ENCODE measurements at places on chromosomes 13 and 19. TPM values are rescaled to one million over a fixed set of nuclear protein-coding genes. Genes with fewer than 3 reads are reported as not detected.
A peak's percentile ranks its signal among the peaks of the same experiment; 100 is the strongest.

GRCh38 chr13:91539286-91540157, 141.1 kb downstream of the GPC5 start:
- no peak for DNase-seq

DNA sequence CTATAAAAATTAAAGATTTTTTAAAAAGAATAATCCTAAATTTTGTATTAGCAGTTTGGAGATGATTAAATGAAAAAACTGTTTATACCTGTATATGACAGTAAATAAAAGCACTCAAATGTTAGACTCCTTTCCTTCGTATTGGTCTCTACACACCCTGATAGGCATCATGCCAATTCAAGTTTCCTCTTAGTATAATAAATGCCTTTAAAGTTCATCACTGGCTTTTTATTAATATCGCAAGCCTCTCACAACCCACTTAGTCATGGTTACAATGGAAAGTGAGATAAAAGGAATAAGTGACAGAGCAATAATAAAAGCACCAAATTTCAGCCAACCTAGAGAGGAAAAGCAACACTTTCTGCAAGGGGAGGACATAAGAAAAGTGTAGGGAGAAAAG, 102.2 kb downstream of the PIBF1 start:
- DNase-seq = no peak

DNA sequence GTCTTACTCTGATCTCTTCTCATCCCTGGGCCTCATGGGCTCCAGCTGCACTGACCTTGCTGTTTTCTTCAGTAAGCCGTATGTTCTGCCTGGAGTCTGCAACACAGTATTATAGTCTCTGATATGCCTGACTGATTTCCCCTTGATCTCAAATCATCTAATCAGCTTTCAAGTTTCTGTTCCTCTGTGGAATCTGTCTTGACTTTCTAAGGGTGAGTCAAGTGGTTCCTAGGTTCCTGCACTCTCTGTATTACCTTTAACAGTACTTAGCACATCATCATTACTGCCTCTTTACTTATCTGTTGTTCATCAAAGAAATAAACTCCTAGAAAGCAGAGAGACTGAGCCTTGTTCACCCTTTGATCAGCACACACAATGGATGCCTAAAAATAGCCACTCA, 350.7 kb downstream of the LMO7 start:
- no peak for DNase-seq

DNA sequence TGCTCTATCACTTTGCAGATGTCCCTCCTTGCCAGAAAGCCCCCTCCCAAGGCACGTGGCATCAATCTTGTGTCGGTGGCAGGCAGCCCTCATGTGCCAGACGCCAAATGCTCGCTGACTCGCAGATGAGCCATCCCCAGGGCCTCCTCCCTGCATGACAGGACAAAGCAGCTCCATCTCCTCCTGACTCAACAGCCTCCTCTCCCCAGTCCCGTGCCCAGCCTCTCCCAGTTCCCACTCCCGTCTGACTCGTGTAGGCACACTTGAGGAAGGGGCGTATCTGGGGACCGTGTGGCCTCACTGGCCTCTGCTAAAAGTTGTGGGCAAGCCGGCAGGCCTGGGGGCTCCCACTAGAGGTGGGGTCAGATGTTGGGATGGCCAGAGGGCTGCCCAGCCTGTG, 133.6 kb downstream of the STK24 start:
- no peak for DNase-seq

DNA sequence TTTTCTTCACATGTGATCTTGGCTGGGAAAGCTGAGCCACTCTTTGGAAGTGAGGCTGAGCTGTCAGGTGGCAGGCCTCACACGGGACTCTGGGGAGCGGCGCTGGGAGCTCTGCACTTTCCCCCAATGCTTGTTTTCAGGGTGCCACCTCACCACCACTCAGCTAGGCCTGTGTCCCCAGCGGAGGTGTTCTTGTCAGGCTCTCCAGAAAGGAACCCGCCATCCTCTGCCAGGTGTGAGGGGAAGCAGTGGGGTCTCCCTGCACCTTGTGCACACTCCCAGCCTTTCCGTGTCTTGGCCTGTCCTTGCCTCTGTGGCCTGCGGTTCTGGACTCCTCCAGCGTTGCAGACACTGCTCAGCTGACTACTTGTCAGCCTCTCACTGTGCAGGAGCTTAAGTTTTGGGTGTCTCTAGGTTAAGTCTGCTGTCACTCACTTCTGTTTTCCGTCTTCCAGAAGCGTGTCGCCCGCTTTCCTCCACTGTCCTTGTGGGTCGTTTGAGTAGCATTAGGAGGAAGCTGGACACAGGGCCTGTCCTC, 51.9 kb downstream of the GGACT start:
- no peak for DNase-seq

DNA sequence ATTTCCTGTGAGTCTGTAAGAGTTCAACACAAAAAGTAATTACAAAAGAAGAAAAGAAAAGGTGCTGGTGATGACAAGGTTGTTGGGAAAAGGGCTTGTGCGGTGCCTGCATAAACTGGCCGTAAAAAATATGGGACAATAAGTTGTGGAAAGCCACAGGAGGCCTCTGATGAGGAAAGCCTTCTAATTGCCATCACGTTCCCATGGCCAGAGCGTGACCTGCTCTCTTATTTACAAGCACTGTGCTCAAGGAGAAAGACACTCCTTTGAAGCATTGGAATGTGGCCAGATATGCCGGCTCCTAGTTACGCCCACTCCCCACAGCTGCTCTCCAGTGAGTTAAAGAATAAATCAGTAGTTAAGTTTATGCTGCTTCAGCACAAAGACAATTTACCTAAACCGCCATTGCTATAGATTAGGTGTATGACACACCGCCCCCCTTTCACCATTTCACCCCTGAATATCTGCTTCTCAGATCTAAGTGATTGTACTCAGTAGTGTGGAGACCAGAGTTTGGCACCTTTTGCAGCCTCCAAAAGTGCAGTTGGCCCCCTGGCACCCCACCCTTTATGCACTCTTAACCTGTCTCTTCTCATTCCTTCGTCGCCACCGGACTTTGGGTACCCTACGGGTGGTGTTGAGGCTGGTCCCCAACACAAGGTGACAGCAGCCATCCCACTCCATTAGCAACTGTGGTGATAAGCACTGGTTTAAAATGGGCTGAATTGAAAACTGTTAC, 8.1 kb upstream of the PGLYRP1 start:
- no peak for DNase-seq

SPRED3 gene
- 0.95 TPM for total RNA-seq

DNA sequence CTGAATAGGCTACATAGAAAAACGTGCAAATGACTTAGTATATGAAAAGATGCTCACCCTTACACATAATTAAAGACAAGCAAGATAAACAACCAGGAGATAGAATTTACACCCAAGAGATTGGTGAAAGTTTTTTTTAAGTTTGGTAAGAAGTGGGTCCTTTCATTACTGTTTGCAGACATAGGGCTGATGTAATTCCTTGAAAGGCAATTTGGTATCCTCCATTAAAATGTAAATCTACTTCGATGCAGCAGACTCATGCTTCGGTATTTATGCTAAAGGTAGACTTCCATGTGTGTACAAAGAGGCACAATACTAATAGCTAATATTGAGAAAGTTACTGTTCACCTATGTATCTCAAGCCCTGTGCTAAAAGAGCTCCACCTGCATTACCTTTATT, 33.5 kb downstream of the CNMD start:
- DNase-seq = no peak

DNA sequence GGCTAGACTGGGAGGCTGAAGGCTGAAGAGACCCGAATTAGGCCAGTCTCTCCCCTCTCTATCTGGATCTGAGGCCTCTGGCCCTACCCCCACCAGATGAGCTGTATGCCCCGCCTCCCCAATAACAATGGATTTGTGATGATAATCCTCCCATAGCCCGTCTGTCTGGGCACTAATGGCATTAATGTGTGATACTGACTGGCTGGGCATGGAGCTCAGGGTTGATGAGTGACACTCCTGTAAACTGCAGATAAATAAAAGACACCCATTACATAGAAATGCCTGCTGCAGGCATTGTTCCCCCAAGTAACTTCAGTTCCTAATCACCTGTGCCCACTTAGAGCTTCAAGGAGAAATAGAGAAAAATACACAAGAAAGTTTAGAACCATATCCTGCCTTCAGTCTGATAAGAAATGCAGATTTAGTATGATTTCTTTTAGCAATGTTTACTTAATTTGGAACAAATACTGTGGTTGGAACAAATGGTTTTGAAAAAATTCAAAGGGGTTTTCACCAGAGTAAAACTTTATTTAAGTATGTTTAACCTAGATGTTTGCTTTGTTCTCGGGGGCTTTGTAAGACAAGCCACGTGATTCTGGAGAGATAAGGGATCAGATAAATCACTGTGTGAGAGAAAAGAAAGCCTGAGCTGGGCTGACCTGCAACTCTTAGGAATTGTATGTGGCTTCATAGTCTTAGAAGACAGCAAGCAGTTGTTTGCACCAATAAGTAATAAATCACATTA, 60.3 kb downstream of the TNFRSF19 start:
- DNase-seq = no peak

GRCh38 chr13:54367639-54368271, 1339.1 kb downstream of the OLFM4 start:
- DNase-seq = no peak

DNA sequence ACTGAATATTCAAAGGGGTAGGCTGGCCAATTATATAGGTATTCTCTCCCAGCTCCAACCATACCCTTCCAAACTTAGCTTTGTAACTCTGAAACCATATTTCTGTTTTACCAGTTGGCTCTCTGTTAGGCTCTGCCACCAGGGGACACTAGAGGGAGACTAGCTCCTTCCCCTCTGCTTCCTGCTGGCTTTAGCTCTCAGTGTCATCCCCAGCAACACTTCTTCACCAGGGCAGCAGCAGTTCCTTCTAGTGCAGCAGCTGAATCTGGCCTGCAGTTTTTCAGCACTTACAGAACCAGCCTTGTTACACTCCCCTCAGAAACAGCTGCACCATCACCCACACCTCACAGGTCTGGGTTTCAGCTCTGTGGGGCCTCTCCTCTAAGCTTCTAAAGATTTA, 51.0 kb upstream of the DOCK9 start:
- peak; percentile 60 for DNase-seq

DNA sequence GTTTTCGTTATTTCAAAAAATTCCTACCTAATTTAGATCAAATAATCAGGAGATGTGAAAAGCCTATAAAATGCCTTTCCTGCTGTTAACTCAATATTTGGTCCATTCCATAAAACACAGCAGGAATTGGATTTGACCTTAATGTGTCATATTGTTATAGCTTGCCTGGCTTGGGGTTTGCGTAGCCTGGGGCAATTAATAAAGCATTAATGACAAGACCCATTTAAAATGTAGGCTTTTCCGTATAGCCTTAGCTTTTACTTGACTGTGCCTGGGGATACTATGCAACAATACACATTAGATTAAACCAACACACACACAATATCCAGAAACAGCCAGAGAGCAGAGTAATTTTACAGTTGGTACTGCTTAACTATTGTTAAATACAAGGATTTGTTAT, 117.2 kb upstream of the MAB21L1 start:
- no peak for DNase-seq

TGFBR3L gene
- 0.18 TPM for total RNA-seq

DNA sequence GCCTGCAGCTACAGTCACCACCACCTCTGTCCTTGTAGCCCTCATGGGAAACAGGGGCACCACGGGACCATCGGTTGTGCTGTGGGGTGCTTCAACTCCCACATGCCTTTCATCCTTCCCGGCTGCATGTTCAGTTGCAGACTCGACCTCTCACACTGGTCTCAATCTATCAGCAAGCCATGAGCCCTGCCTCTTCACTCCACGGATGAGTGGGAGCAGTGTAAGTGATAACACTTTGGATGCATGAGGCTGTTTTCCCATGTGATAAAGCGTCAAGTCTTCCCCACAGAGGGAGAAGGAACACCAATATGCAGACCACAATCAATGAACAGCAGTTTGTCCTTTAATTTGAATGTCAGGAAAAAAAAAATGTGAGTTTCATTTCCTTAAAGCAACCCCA, 12.2 kb downstream of the SERP2 start:
- no peak for DNase-seq

DNA sequence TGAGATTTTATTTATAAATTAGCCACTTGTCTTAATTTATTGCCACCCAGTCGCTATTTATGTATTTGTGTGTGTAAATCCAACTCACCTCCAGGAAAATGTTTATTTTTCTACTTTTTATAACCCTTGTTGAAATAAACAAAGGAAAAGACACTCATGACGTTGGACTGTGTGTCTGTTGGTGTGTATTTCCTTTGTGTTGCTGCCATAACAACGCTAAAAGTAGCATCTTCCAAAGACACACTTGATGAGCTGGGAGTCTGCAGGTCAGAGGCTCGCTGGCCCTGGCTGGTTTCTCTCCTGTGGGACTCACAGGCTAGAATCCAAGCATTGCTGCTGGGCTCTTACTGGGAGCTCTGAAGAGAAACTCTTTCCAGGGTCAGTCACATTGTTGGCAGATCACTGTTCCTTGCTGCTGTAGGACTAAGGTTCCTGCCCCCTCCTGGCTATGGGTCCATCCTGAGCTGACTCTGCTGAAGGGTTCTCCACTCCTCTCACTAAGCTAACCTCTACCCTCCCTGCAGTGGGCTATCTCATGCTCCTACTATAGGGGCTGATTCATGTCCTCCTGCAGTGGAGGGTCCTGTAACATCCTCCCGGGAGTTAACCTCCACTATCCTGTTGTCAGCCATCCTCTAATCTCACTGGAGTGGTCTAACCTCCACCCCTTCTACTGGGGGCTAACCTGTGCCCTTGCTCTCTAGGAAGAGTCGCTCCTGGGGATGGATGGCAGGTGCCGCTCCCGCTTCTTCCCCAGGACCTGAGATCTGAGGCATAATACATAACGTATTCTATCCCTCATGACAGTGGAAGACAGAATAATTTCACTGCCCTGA, 2.1 kb downstream of the IFNL2 start:
- DNase-seq = no peak

- no peak for DNase-seq
Measured at GRCh38 chr19:32498648-32499200, 82.3 kb upstream of the PDCD5 start.

DNA sequence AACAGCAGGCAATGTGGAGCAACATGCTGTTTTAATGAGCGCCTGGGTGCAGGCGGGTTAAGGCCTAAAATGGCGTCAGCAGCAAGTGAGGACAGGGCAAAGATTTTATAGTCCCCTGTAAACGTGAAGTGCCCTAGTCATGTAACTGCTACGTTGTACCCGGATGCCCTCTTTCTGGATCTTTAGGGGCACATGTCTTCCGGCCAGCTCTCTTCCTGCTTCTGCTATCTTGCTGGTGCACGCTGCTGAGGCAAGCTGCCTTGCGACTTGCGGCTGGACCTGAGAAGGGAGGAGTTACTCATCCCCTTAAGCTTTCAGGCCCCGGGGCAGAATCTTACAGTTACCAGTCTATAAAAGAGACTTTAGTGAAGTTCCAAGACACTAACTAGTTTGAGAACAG, 303.6 kb upstream of the DACH1 start:
- no peak for DNase-seq

SOX1 gene
- not detected for total RNA-seq

CLEC17A gene
- total RNA-seq = not detected

GRCh38 chr13:27137759-27138158, 33.9 kb downstream of the USP12 start:
- no peak for DNase-seq

Measured in K562 (cell line).